ENCODE measurements at places on chromosomes 5 and 9.

- DNase-seq = no peak
Observed at GRCh38 chr5:2207416-2208238, 324.9 kb upstream of the IRX4 start.

GRCh38 chr5:128300181-128300580 is 216.6 kb downstream of the SLC12A2 start:
- DNase-seq = no peak

DNA sequence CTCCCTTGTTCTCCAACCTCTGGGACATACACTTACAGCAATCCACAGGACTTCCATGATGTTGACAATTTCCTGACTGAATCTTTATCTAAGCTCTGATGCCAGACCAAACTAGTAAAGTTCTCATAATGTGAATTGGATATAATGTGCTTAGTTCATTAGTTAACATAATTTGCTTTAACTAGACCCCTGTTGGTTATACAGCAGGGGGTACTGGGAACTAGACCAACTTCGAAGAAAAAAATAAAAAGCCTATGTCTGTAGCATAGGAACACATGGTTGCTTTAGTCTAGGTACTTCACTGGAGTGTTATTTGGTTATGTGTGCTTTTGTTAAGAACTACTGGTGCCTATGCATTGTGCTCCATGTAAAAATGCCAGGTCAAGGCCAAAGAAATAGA is 173.8 kb downstream of the ADAMTS6 start:
- DNase-seq = no peak

DNA sequence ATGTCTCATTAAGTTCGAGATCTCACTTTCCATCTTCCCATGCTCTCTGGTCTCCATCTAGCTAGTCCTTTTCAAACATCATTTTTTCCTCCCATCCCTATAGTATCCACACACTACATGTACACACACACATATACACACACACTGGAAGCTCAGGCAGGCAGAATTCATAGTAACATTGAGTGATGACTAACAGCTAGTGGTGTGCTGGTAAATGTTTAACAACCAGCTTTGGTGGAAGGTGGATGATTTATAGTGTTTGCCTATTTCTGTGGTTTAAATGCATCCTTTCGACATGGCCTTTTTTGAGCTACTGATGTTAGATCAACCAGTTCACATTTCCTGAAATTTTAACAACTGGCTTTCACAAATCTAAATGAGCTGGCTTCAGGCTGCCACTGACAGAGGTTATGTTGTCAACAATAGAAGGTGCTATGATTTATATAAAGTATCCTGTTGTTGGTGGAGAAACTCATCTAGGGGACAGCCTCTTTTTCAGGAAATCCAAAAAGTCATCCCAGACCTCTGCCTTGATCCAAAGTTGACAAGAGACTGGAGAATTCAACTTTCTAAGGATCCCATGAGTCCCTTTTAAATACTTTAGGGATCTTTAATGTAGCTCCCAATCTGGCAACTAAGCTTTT is 117.8 kb downstream of the CCDC192 start:
- DNase-seq = no peak

- no peak for DNase-seq
Observed at GRCh38 chr5:133582971-133583370, 29.4 kb downstream of the FSTL4 start.

DNA sequence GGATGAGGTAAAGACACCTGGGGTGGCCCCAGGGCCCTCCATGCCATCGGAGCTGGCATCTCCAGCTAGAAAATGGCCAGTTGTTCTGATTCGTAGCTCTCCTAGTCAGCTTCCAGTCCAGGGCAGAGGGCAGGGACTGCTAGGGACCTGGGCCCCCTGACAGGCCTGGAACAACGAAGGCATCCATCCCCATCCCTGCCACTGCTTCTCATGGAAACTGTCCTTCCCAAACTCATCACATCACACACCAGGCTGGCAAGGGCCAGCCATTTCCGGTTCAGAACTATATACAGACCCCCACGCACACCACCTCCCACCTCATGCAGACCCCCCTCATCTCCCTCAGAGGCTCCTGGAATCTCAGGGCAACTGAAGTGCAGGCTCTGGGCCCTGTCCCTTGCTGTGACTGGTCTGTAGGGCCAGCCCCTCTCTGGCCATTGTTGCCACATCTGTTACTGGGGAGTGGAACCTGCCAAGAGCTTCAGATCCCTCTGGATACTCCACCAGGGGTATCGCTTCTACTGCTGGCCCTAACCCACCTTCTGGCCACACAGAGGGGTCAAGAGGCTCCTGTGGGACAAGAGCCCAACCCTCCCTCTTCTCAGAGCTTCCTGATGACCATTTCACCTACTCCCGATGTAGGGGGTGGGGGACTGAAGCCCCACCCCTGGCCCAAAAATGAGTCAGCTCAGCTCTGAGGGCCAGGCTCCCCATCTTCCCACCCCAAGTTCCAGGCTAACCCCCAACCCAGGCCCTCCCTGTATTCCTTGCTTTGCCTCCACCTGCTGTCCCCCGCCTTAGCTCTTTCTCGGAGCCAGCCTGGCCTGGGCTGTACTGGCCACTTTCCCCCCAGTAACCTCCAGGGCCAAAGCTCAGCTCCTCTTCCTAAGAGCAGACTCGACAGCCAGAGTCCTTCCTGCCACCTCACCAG is 1.2 kb upstream of the MZB1 start:
- no peak for DNase-seq

DNA sequence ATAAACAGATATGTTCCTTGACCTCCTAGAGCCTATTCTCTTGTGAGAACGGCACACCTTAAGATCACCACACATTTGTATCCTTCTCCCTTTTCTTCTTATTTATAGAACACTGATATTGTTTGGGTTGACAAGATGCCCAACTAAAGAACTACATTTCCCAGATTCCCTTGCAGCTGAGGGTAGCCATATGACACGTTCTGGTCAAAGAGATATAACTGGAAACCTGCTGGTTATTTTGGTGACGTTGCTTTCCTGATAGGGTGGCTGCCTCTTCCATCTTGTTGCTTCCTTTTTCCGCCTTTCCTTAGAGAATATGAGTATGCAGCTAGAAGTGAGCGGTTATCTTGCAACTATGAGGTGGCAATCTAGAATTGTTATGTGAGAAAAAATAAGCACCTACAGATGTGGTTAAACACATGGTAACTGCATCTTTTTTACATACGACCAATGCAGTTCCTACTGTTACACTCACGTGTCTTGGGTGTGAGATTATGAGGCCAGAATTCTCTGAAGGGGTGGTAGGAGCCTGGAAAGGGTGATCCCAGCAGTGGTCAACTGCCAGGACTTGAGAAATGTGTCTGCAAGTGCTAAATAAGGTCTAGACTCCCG is 72.9 kb downstream of the SEC61B start:
- no peak for DNase-seq

GRCh38 chr5:180173875-180174586 is 35.0 kb downstream of the RASGEF1C start:
- DNase-seq = no peak

DNA sequence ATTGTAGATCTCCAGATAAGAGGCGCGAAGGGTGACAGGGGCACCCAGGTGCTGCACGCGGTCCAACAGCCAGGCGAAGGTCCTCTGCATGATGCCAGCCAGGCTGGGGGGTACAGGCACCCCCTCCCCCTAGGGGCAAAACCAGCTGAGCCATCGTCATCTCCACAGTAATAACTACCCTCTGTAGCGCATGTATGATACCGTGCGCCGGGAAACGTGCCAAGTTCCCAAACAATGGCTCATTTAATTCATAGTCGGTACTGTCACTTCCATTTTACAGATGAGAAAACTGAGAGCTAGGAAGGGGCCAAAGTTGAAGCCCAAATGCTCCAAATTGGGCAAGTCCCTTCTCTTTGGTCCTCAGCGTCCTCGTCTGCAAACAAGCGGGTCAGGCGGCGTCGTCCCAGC is 1.5 kb downstream of the KIF12 start:
- no peak for DNase-seq

DNA sequence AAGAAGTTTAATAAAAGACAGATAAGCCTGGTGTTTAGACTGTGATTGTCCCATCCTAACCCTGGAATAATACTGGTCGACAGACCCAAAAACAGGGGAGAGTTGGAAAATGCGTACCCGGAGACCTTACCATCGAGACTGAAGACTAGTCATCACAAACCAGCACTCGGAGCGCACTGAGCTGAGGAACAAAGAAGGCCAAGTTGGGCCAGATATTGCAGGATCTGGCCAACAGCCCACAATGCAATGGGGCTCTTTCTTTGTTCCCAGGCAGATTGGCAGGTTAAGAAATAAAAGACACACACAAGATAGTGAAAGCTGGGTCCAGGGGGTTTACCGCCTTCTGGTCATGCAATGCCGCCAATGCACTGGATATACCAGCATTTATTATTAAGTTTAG is 188.7 kb upstream of the RAI14 start:
- DNase-seq = no peak

GRCh38 chr5:175252234-175252805 is 191.7 kb downstream of the DRD1 start:
- no peak for DNase-seq

DNA sequence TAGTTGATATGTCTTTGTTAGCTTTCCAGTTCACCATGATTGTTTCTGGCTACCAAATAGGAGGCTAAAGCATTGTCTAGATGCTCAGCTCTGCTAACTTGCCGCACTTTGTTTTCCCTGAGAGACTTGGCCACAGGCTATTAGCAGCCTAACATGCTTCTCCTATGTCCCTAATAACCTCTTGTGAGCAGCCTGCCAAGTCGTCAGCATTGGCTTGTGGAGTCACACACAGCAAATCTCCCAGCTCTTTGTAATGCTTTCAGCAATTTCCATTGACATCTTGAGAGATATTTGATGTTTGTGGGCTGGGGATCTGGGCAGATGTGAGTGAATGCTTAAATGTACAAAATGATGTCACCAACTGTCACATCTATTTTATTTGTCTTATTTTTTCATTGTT is 346.9 kb downstream of the KDM4C start:
- DNase-seq = no peak

GRCh38 chr9:138044485-138045383 is 167.2 kb downstream of the CACNA1B start:
- DNase-seq = no peak

Data from stimulated activated CD8-positive, alpha-beta memory T cell treated with anti-CD3 and anti-CD28 coated beads, Interleukin-4, amount 100 ng/mL, for 1 hour (primary cell).